ENCODE measurements at places on chromosomes 13 and 19.

- no peak for DNase-seq
Observed at GRCh38 chr13:51322826-51323225, 16.7 kb upstream of the SERPINE3 start.

- no peak for DNase-seq
Observed at GRCh38 chr19:40610396-40611064, 9.4 kb downstream of the LTBP4 start.

- no peak for DNase-seq
Observed at GRCh38 chr19:37943480-37943879, 36.5 kb downstream of the SIPA1L3 start.

GRCh38 chr13:106637519-106637918 lies 69.6 kb upstream of the ARGLU1 start:
- DNase-seq = no peak
